Activated CD8-positive, alpha-beta T cell treated with anti-CD3 and anti-CD28 coated beads for 36 hours (primary cell): ENCODE measurements at places on chromosomes 3 and 15.
A peak's percentile ranks its signal among the peaks of the same experiment; 100 is the strongest.

- H3K36me3 ChIP-seq = peaks cover 10% of the 10 kb centered on the region
- DNase-seq = peak; percentile 34
- peak overlapping the region; percentile 98 for H3K4me3 ChIP-seq
- peak overlapping the region; percentile 94 for H3K27ac ChIP-seq
These were observed 471 bp upstream of the KBTBD8 start for GRCh38 chr3:66997560-66998112.

DNA sequence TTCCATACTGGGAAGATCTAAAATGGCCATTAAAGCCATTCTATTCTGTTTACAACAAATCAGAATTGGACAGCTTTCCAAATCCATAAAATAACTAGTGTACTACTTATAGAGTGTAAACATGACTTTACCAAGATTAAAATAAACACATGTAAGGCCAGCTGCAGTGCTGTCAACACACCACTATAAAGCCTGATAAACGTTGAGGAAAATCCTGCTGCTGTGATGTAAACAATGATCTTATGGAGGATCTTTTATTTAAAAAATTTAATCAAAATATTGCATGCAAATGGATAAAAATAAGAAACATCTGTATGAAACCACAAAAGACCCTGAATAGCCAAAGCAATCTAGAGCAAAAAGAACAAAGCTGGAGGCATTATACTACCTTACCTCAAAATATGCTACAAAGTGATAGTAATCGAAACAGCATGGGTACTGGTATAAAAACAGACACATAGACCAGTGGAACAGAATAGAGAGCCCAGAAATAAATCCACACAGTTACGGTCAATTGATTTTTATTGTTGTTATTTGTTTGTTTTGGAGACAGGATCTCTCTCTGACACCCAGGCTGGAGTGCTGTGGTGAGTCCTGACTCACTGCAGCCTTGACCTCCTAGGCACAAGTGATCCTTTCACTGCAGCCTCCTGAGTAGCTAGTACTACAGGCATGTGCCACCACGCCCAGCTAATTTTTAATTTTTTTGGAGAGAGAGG, 428.8 kb upstream of the C2CD4B start:
- no peak overlapping the region for H3K4me3 ChIP-seq
- H3K27me3 ChIP-seq = peaks cover 14% of the 10 kb centered on the region
- no peaks in the 10 kb centered on the region for H3K36me3 ChIP-seq
- H3K4me1 ChIP-seq = no peaks in the 10 kb centered on the region
- H3K27ac ChIP-seq = no peak overlapping the region

GRCh38 chr3:183430325-183430957, 2.0 kb upstream of the MCF2L2 start:
- H3K36me3 ChIP-seq = no peaks in the 10 kb centered on the region
- H3K27ac ChIP-seq = peak overlapping the region; percentile 72
- H3K27me3 ChIP-seq = no peaks in the 10 kb centered on the region
- peak; percentile 40 for DNase-seq

- H3K4me1 ChIP-seq = peaks cover 45% of the 10 kb centered on the region
- peaks cover 29% of the 10 kb centered on the region for H3K36me3 ChIP-seq
- no peak for DNase-seq
- H3K27ac ChIP-seq = no peak overlapping the region
- no peak overlapping the region for H3K4me3 ChIP-seq
These were observed 28.4 kb downstream of the ANKRD28 start for GRCh38 chr3:15769256-15769915.

GRCh38 chr15:41513506-41514227, at the start of gene LTK:
Gene LTK, minus strand, starts transcription at chr15:41513827. Its CDS starts 118 bp downstream, at chr15:41513709.
- peaks cover 33% of the 10 kb centered on the region for H3K27me3 ChIP-seq
- no peak within 1 kb of the TSS for H3K27ac ChIP-seq
- peak; percentile 63 for DNase-seq
- H3K4me1 ChIP-seq = peaks cover 24% of the 10 kb centered on the region

GRCh38 chr15:71325481-71325880, 210.2 kb downstream of the THSD4 start:
- H3K4me1 ChIP-seq = no peaks in the 10 kb centered on the region
- H3K27me3 ChIP-seq = peaks cover 5% of the 10 kb centered on the region
- no peaks in the 10 kb centered on the region for H3K36me3 ChIP-seq
- no peak overlapping the region for H3K27ac ChIP-seq
- no peak overlapping the region for H3K4me3 ChIP-seq
- no peak for DNase-seq

DNA sequence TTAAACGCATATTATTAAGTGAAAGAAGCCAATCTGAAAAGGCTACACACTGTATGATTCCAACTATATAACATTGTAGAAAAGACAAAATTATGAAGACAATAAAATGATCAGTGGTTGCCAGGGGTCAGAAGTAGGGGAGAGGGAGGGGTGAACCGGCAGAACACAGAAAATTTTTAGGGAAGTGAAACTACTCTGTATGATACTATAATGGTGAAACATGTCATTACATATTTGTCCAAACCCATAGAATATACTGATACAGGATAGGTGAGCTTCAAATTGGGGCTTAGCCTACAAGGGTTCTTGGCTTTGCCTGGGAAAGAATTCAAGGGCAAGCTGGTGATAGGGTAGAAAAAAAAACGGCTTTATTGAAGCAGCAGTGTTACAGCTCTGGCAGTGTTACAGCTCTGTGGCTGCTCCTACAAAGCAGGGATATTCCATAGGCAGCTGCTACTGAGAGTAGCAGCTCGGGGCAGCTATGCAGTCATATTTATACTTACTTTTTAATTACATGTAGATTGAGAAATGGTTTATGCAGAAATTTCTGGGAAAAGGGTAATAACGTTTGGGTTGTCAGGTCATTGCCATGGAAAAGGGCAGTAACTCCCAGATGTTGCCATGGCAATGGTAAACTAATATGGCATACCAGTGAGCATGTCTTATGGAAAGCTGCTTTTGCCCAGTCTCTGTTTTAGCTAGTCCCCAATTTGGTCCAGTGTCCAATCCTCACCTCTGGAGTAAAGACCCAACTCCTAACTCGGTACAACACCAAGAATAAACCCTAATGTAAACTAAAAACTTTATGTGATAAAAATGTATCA, 125.1 kb upstream of the SLC25A36 start:
- DNase-seq = no peak
- no peaks in the 10 kb centered on the region for H3K4me1 ChIP-seq
- no peak overlapping the region for H3K4me3 ChIP-seq
- no peaks in the 10 kb centered on the region for H3K36me3 ChIP-seq
- H3K27me3 ChIP-seq = no peaks in the 10 kb centered on the region

GRCh38 chr15:47364230-47365141, 352.8 kb upstream of the SEMA6D start:
- H3K27ac ChIP-seq = no peak overlapping the region
- no peak overlapping the region for H3K4me3 ChIP-seq
- no peaks in the 10 kb centered on the region for H3K27me3 ChIP-seq
- DNase-seq = no peak
- H3K36me3 ChIP-seq = no peaks in the 10 kb centered on the region

GRCh38 chr15:39706206-39706605, 76.4 kb downstream of the FSIP1 start:
- H3K27me3 ChIP-seq = no peaks in the 10 kb centered on the region
- no peaks in the 10 kb centered on the region for H3K36me3 ChIP-seq
- no peak for DNase-seq
- no peak overlapping the region for H3K27ac ChIP-seq
- H3K4me3 ChIP-seq = no peak overlapping the region

- H3K27me3 ChIP-seq = no peaks in the 10 kb centered on the region
- H3K27ac ChIP-seq = no peak overlapping the region
- H3K4me3 ChIP-seq = no peak overlapping the region
- no peak for DNase-seq
- H3K36me3 ChIP-seq = peaks cover 2% of the 10 kb centered on the region
These were observed 41.0 kb downstream of the RAB11A start for GRCh38 chr15:65910341-65910740.

GRCh38 chr15:90062023-90062442, 40.2 kb downstream of the IDH2 start:
- H3K4me3 ChIP-seq = no peak overlapping the region
- peak; percentile 61 for DNase-seq
- no peaks in the 10 kb centered on the region for H3K27me3 ChIP-seq
- H3K36me3 ChIP-seq = peaks cover 6% of the 10 kb centered on the region

- no peaks in the 10 kb centered on the region for H3K4me1 ChIP-seq
- no peak overlapping the region for H3K27ac ChIP-seq
- no peak overlapping the region for H3K4me3 ChIP-seq
- no peak for DNase-seq
These were observed 346.2 kb upstream of the ZNF717 start for GRCh38 chr3:76131396-76132153.

- no peak overlapping the region for H3K27ac ChIP-seq
- no peak overlapping the region for H3K4me3 ChIP-seq
- no peak for DNase-seq
- H3K4me1 ChIP-seq = no peaks in the 10 kb centered on the region
These were observed 156.0 kb upstream of the SOX2 start for GRCh38 chr3:181555681-181556080.

- H3K27ac ChIP-seq = no peak overlapping the region
- DNase-seq = no peak
- H3K4me3 ChIP-seq = no peak overlapping the region
These were observed 227.4 kb upstream of the AZI2 start for GRCh38 chr3:28575746-28576613.

DNA sequence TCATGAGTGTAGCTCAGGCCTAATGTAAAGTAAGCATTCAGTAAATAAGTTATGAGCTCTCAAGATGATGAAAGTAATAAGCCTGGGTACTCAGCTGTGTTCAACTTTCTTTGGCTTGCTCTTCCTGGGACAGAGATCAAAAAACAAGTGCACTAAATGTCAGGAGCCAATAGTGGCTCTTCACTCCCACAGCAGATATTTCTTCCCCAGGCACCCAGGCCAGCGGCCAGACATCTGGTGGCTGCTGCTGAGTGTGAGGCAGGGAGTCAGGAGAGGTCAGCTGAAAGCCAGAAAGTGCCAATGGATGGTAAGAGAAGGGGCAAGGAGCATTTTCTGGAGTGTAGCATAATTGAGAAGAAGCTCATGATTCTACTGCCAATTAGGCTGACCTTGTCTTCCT, 18.2 kb upstream of the ITGA11 start:
- H3K36me3 ChIP-seq = no peaks in the 10 kb centered on the region
- H3K27ac ChIP-seq = no peak overlapping the region
- H3K4me3 ChIP-seq = no peak overlapping the region

GRCh38 chr3:133023362-133023761, 14.8 kb upstream of the TMEM108 start:
- H3K36me3 ChIP-seq = no peaks in the 10 kb centered on the region
- no peak for DNase-seq
- H3K27me3 ChIP-seq = peaks cover 2% of the 10 kb centered on the region
- no peak overlapping the region for H3K4me3 ChIP-seq
- no peak overlapping the region for H3K27ac ChIP-seq

- peaks cover 18% of the 10 kb centered on the region for H3K27me3 ChIP-seq
- no peak for DNase-seq
- H3K4me1 ChIP-seq = no peaks in the 10 kb centered on the region
- no peak overlapping the region for H3K27ac ChIP-seq
- H3K36me3 ChIP-seq = no peaks in the 10 kb centered on the region
- no peak overlapping the region for H3K4me3 ChIP-seq
These were observed 65.9 kb downstream of the RPL22L1 start for GRCh38 chr3:170804078-170804477.

DNA sequence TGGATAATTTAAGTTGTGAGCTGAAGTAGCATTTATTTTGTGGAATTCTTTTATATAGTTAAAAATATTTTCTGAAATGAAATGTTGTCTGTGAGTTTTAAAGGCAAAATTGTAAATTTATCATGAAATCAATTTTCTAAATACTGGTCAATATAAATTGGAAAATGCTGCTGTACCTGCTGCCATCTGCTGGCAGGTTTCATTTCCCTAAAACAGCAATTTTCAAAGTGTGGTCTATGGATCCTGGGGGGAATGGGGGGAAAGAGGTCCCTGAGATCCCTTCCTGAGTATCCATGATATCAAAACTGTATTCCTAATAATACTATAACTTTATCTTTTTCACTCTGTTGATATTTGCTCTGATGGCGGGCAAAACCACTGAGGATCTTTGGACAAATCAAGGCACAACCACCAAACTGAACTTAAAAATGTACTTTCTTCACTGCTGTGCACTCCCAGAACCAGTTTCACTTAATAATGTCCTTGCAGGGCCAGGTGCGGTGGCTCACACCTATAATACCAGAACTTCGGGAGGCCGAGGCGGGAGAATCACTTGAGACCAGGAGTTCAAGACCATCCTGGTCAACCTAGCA, 17.2 kb upstream of the CCR4 start:
- no peaks in the 10 kb centered on the region for H3K4me1 ChIP-seq
- no peaks in the 10 kb centered on the region for H3K36me3 ChIP-seq
- DNase-seq = peak; percentile 54

DNA sequence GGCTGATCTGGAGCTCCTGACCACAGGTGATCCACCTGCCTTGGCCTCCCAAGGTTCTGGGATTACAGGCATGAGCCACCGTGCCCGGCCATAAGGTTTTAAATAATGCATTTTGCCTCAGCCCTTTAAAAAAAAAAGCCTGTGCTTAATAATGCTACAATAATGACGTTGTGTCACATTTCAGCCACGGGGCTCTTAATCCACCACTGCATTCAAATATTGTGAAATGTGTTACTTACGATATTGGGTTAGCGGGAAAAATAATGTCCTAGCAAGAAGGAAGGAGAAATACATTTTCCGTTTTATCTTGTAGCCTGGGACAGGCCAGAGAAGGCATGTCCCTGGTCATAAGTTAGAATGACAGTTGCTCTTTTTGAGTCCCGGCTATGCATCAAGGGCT, 17.6 kb downstream of the PAQR5 start:
- no peak overlapping the region for H3K4me3 ChIP-seq
- no peak for DNase-seq
- H3K27me3 ChIP-seq = peaks cover 3% of the 10 kb centered on the region
- peaks cover 10% of the 10 kb centered on the region for H3K4me1 ChIP-seq

- peak overlapping the region; percentile 93 for H3K27ac ChIP-seq
- peaks cover 39% of the 10 kb centered on the region for H3K4me1 ChIP-seq
- H3K4me3 ChIP-seq = peak overlapping the region; percentile 56
- H3K27me3 ChIP-seq = no peaks in the 10 kb centered on the region
- peaks cover 3% of the 10 kb centered on the region for H3K36me3 ChIP-seq
- no peak for DNase-seq
These were observed 33.2 kb downstream of the MYO5C start for GRCh38 chr15:52262364-52262763.

- H3K27me3 ChIP-seq = peaks cover 4% of the 10 kb centered on the region
- no peak overlapping the region for H3K27ac ChIP-seq
- H3K4me3 ChIP-seq = no peak overlapping the region
- H3K36me3 ChIP-seq = no peaks in the 10 kb centered on the region
- H3K4me1 ChIP-seq = no peaks in the 10 kb centered on the region
These were observed 103.0 kb upstream of the ARHGEF26 start for GRCh38 chr3:154018100-154018696.
